BJ (cell line): ENCODE measurements at places on chromosomes 12 and 14.

DNA sequence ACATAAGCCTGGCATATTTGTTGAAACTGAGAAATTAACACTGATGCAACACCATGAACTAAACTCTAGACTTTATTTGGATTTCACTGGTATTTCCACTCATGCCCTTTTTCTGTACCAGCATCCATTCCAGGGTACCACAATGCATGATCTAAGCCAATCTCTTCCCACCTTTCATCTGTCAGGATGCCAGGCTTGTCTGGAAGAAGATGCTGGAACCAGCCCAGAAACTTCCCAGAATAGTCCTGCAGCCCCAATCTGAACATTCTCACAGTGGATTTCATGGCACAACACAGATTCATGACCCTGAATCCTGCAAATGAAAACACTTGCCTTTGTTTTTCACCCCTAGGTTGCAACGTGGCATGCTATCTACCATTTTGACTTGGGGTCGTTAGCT, 189.3 kb upstream of the LHX5 start:
- no peak for DNase-seq

DNA sequence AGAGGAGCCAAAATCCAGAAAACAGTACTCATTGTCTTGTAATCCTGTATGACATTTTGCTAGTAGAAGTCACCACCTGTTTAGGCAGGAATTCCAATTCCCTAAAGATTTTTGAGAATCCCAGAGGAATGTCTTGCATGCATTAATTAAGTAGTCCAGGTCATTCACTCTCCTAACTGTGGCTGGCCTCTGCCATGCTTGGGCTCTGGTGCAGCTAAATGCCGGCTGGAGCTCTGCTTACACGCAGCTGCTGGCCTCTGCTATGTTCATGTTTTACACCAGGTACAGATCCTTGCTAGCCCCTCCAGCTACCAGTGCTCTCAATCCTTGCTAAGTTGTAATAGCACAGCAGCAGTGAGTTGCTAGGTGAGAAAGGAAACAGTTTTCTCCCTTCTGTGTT, 16.3 kb upstream of the HIF1A start:
- no peak for DNase-seq

- DNase-seq: no peak
Measured at GRCh38 chr12:94670075-94670474, 19.7 kb upstream of the TMCC3 start.

DNA sequence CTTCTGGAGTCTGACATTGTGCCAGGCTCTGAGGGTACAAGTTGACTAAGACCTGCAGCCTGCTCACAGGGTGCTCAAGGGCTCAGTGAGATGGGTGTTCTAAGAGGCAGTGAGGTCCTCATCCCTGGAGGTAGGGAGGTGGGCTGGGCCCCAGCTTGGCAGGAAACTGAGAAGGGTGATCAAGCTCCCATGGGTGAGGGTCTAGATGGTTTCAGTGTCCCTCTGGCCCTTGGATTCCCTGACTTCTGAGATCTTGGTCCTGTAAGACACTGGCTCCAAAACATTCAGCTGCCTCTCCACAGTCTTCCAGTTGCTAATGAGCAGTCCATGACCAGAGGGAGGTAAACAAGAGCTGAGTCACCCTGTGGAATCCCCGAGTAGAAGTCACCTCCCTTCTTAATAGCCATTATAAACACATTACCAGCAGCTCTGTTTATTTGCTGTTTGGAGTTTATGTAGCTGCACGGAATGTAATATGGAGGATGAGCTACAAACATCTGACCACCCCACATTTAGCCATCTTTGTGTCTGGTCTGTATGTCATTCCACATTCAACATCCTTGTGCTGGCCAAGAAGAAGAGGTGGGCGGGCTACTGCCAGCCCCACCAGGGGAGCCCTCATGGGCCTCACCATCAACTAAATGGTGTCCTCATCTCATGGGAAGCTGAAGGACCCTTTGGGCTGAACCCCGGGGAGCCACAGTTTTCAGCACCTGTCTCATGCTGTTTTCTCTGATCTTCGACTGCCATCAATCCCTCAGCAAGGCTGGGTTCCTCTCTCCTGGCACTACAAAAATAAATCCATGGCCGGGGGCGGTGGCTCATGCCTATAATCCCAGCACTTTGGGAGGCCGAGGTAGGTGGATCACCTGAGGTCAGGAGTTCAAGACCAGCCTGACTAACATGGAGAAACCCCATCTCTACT, 37.2 kb upstream of the BDKRB2 start:
- DNase-seq: peak; percentile 88

DNA sequence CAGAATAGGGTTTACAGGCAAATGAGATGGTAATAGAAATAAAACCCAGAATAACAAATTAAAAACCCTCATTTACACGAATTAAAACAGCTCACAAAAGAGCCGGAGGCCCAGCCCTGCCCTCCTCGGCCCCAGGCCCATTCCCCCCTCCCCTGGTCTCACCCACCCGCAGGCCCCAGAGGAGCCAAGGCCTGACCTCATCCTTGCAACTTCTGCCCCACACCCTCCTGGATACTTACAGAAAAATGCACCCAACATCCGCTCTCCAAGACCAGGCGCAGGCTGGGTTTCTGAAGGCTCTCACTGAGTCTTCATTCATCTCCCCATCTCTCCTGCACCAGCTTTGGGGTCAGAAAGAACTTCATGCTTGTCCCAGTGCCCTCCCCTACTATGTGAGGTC, 16.2 kb upstream of the VSX2 start:
- DNase-seq: no peak
